Forelimb muscle (tissue), 1 donor: ENCODE measurements at places on chromosomes 13 and 19. TPM values are rescaled to one million over a fixed set of nuclear protein-coding genes. Genes with fewer than 3 reads are reported as not detected.

DNA sequence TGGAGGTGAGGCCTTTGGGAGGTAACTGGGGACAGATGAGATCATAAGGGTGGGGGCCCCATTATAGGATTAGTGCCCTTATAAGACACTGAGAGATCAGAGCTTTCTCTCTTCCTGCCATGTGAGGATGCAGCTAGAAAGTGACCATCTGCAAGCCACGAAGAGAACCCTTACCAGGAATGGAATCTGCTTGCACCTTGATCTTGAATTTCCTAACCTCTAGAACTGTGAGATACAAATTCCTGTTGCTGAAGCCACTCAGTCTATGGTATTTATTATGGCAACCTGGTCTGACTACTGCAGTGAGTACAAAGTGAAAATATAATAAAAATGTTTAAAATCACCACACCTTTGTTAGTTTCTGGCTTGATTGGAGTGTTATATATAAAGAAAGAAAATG is 388.0 kb downstream of the LMO7 start:
- DNase-seq: no peak

DNA sequence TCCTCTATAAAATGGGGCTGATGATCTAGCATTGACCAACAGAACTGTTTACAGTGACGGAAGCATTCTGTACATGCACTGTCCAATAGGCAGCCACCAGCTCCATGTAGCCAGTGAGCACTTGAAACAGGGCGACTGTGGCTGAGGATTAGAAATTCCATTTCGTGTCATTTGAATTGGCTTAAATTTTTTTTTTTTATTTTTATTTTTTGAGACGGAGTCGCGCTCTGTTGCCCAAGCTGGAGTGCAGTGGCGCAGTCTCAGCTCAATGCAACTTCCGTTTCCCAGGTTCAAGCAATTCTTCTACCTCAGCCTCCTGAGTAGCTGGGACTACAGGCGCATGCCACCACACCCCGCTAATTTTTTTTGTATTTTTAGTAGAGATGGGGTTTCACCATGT is 3.0 kb downstream of the PRKCG start:
- DNase-seq: no peak

FUT6 gene
- polyA plus RNA-seq: not detected

GRCh38 chr13:99648066-99648665 is 146.9 kb downstream of the TM9SF2 start:
- no peak for DNase-seq

GRCh38 chr13:94550062-94550738 is 45.8 kb downstream of the TGDS start:
- DNase-seq: no peak

PSPC1 gene
- 46.5 TPM for polyA plus RNA-seq
